Calu3 (cell line): ENCODE measurements at places on chromosomes 3 and 15.

DNA sequence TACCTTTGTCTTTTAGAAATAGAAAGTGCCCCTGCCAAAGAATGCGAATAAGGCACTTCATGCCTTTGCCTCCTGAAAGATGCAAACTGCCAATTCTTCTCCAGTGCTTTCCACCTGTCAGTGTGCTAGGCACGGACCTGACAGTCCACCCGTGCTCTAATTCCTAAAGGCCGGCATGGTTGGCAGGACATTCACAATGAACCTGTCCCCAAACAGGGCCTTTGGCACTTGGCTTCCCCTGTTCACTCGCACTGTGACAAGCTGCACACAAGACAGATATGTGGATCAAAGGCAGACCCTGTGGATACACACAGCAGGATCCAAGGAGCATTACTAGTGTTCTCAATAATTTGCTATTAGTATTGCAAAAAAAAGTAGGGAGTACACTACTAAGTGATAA is 505.7 kb upstream of the AGTR1 start:
- DNase-seq = no peak

- no peak for DNase-seq
These were observed 189.0 kb upstream of the RGMA start for GRCh38 chr15:93278006-93278405.

DNA sequence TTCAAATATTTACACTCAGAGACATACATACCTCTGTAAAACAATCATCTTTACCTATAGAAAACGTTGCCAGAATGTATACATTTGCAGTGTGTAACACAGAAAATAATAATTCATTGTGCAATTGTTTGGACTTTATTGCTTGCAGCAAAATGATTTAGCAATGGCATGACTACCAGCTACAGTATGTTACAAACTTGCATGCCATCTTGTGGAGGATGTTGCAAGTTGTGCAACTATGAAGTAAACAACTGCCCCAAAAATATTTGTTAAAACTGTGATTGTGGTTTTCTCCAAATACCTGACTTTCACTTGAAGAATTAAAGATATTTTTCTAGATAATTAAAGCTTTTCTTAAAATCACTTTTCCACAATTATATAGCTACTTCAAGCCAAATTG is 27.1 kb upstream of the C3orf49 start:
- peak; percentile 9 for DNase-seq

DNA sequence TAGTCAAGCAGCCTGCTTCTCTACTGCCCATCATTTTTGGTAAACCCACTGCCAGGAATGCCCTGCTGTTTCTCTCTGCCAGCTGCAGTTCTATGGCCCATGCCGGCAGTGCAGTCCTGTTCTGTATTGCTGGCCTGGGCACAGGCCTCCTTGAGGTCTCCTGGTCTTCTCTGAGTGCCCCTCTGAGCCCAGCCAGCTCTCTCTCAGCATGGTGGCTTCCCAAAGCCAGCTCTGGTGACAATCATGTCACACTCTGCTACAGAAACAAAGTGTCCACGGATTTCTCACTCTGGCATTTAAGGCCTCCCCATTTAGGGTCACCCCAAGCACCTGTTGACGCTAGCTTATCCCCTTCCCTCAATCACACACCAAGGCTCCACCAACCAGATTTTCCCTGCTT is 24.5 kb downstream of the SRPRB start:
- no peak for DNase-seq

DNA sequence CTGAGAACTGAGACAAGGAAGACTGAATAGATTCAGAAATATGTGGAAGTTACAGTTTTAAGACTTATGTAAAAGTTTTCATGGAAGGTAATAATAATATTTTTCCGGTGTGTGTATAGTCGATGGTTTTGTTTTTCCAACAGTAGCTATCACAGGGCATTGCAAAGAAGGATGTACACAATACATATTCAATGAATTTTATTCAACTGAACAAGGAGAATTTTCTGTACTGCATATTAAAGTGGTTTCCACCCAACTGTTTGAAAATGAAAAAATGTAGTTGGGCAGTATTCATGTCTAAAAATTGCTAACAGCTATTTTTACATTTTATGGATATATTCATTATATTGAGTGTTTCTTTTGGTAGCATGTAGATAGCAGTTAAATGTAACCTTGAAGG is 350.3 kb upstream of the ATP10A start:
- no peak for DNase-seq

GRCh38 chr3:197103766-197104165 is 74.1 kb upstream of the MELTF start:
- DNase-seq = no peak

- DNase-seq = no peak
These were observed 78.1 kb upstream of the SETMAR start for GRCh38 chr3:4225005-4225471.

DNA sequence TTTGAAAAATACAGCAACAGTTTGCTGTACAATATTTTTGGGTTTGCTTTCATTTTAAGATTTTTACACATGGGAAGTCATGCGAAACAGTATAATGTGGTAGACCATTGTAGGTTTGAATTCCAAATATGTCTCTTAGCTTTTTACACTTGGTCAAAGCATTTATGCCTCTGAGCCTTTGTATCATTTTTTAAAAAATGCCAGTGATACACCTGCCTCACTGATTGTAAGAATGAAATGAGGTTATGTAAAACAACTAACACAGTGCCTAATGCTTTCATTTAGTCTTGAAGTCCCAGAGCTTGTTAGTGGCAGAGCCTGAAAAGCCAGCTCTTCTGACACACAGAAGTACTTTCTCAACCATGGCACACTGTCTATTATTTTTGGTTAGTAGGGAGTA is 202.0 kb downstream of the UBE2E2 start:
- DNase-seq = no peak

DNA sequence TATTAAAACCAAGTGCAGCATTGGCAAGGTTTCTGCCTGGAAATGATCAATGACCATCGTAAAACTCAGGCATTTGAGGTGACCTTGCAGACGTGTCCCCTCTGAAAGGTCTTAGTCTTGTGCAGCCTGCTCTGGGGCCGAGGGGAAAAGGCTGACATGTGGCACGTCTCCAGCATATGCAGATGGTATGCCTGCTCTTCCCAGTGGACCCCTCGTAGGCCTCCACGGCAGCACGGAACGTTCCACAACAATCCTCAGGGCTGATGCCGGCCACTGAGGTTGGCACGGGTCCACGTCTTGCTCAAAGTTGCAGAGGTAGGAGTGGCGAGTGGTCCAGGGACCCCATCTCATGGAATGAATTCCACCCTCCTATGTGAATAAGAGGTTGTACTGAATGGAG is 247.5 kb upstream of the LYSMD4 start:
- no peak for DNase-seq

DNA sequence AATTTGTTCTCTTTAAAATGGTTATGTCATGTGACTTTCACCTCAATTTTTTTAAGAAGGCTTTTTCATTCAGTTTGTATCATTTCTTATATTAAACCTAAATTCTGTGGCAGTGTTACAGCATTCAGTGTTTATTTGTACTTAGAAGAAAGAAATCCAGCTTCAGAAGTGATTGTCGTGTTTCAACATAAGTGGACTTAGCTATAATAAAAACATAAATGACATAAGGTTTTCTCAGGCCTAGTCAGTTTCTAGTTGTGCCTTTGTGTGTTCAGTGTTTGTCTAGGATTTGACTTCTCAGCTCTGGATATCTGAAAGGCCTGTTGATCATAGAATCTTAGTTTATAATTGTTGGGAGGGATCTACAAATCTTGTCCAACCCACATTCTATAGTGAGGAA is 80.5 kb downstream of the STT3B start:
- DNase-seq = no peak

DNA sequence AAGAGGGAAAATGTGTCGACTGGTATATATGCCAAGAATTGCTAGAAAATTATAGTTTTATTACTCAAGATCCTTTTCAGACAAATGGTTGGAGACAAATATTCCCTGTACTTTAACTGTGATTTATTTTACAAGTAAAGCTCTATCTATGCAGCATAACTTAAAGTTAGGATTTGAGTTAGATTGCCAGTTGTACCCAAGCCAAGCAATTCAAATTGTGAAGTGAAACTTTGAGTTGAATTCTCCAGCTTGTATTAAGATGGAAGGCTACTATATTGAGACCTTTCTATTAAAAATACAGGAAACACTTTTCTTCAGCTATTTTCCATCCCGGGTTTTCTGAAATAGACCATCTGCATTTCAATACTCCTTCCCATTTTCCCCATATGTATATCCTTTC is 333.1 kb upstream of the RBMS3 start:
- no peak for DNase-seq

- DNase-seq = no peak
These were observed 53.7 kb downstream of the CCDC54 start for GRCh38 chr3:107430996-107431245.

DNA sequence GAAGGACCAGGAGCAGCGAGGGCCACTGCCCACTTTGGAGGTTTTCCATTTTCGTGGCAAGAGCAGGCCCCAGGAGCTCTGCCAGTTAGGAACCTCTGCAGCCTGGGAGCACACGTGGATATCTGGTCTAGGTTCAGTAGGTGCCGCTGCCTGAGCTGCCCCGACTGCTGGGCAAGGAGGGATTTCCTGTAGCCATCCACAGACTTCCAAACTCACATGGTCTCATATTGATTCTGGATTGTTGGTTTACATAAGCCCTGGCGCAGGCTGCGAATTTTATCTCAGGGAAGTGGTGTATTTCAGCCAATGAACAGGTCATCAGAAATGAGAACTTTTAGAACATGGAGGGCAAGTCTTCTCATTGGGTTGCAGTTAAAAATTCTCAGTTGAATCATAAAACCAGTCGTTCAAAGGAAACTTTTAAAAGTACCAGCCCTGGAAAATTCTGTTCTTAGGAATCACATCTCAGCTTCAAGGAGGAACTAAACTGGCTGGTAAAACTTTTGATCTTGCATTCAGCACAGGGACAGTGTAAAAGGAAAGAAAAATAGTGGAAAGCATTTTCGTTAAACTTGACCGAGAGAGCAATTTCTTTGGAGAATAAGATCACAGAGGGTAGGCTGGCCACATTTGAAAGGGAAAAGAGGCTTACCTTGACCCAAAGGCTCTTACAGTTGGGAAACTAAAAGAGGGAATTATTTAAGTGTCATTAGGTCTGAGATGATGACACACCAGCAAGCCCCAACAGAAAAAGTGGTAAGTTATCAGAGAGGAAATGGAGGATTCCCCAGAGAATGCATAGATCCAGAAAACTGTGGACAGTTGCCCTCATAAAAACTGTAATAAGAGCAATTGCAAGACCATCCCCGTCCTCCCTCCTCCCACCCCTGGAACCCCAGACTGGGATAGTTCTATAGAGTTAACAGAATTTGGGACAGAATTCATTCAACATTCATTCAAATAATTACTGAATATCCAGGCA is 6.4 kb upstream of the RTP3 start:
- no peak for DNase-seq

DNA sequence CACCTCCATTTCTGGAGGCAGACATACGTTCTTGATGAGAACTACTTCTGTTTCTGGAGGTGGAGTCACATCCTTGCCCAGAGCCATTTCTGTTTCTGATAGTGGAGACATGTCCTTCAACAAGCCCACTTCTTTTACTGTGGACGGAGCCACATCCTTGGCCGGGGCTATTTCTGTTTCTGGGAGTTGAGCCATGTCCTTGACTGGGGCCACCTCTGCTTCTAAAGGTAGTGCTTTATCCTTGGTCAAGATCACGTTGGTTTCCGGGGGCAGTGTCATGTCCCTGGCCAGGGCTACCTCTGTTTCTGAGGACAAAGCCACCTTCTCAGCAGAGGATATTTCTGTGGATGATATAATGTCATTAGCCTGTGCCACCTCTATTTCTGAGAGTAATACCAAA is 100.0 kb downstream of the MAP4 start:
- no peak for DNase-seq

DNA sequence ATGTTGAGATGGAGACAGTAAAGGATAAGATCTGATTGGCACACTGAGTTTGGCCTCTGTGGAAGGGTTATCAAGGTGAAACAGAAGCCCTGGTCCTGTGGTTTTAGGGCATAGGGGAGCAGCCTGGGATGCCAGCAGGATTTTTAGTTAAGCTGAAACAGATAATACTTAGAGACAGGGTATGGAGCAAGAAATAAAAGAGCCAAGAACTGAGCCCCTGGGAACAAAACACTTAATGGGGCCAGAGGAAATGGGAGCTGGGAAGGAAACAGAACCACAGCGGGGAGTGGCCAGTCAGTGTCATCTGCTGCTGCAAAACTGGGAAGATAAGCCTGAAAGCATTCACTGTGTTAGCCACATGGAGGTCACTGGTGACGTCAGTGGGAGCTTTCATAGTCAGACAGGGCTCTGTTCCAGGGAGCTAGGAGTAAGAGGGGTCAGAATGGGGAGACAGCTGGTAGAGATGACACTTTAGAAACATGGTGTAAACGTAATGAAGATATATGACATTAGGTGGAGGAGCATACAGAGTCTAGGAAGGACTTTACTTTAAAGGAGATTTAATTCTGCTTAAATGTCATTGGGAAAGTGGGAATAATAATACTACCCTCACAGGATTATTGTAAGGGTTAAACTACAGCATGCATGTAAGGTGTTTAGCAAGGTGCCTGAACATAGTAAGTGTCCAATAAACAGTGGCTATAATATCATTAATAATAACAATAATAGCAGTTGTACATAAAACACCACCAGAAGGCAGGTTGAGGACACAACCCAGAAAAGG is 172.7 kb upstream of the CTNNB1 start:
- DNase-seq = no peak

- DNase-seq = no peak
These were observed 514.8 kb downstream of the EPHA3 start for GRCh38 chr3:89622063-89622700.

DNA sequence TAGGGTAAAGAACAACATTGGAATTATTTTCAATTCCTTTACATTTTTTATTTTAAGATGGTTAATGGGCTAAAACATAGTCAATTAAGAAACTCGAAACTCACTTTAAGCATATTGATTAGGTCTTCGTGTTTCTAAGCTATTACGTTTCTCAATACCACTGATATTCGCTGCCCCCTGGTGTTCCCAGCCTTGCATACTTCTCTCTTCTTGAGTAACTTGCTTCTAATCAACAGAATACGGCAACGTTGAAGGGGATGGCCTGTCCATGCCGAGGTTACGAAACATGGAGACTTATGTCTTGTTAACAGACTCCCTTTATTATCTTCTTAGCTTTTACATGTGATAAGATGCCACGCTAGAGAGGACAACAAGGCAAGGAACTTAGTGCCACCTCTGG is 43.6 kb downstream of the ROBO1 start:
- DNase-seq = no peak

GRCh38 chr15:68431037-68431791 is 749 bp downstream of the ITGA11 start:
- DNase-seq = no peak

- no peak for DNase-seq
These were observed 334.2 kb upstream of the ALCAM start for GRCh38 chr3:105032541-105032940.

GRCh38 chr15:92365906-92366305 is 27.8 kb upstream of the ST8SIA2 start:
- DNase-seq = no peak

DNA sequence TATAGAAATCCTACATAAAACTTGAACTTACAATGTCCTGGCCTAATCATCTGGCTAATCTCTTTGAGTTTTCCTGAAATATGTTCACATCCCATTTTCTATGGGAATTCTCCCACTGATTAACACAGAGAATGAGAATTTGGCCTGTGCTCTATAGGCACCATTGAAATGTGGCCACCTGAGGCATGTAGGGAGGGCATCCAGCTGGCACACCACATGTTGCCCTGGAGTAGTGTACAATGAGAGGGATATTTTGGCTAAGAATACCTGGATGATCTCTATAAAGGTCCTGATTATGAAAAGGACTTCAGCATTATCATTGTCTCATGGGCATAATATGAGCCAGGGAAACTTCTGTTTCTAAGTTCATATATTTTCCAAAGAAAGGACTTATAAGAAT is 324.0 kb downstream of the ZBTB20 start:
- no peak for DNase-seq
